ENCODE measurements at places on chromosomes 12 and 14.

DNA sequence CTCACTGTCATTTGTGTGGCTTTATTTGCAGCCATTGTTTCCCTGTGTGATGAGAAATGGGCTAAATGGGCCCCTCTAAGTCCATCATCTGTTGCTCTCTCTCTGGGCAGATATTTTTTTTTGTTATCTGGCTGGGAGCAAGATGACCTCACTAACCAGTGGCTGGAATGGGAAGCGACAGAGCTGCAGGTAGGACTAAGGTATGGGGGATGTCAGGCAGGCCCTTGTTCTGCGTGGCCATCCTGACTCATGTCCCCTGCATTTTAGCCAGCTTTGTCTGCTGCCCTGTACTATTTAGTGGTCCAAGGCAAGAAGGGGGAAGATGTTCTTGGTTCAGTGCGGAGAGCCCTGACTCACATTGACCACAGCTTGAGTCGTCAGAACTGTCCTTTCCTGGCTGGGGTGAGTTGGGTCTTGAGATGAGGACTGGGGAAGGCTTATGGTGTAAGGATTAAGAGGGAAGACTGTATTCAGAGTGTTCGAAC is 1.3 kb downstream of the MARS1 start:
- no peak for DNase-seq

GRCh38 chr12:32486158-32486557 is 86.8 kb downstream of the FGD4 start:
- no peak for DNase-seq

DNA sequence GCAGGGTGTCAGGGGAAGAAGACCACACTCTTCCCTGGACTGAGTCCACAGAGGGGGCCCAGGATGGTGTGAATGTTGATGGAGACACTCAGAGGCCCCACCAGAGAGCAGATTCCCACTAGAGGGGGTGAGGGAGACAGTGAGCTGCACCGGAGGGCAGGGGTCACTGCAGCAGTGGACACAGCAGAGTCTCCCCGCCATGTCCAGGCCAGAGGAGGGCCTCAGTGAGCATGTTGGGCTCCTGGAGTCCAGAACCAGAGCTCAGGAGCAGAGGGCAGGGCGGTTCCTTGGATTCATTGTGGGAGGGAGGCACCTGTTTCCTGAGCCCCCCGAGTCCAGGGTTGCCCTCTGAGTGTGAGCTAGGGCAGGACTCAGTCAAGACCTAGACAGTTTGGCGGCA is 1.8 kb upstream of the KRT82 start:
- DNase-seq, result no peak

DNA sequence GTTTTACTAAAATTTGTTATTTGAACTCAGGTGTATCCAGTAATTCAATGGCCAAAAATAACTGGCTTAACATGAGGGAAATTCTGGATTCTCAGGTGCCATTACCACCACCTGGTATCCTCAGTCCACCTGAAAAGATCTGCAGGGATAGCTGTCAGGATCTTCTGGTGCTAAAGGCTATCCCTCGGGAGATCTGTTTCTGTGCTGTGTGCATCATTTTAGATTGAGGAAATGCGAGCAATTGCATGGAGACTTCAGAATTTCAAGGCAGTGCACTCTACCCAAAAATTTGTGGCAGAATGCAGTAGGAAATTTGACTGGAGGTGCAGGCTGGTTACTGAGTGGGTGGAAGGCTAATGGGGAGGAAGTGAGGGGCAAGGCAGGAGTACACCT is 26.4 kb downstream of the ZCCHC8 start:
- no peak for DNase-seq

GRCh38 chr14:99475179-99475578 is 5.5 kb downstream of the SETD3 start:
- no peak for DNase-seq

DNA sequence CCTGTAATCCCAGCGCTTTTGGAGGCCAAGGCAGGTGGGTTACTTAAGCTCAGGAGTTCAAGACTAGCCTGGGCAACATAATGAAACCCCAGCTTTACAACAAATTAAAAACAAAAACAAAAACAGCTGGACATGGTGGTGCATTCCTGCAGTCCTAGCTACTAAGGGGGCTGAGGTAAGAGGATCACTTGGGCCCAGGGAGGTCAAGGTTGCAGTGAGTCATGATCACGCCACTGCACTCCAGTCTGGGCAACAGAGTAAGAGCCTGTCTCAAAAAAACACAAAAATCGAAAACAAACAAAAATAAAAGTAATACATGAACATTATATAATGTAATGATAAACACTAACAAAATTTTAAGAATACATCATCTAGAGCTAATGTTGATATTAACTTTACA is 46.2 kb upstream of the GRIP1 start:
- DNase-seq, result no peak

GRCh38 chr12:28998662-28999120 is 150.4 kb upstream of the FAR2 start:
- peak; percentile 2 for DNase-seq

GRCh38 chr14:63431466-63431865 is 111.7 kb downstream of the PPP2R5E start:
- no peak for DNase-seq

- no peak for DNase-seq
Measured at GRCh38 chr12:48910196-48910595, 15.1 kb downstream of the FKBP11 start.

DNA sequence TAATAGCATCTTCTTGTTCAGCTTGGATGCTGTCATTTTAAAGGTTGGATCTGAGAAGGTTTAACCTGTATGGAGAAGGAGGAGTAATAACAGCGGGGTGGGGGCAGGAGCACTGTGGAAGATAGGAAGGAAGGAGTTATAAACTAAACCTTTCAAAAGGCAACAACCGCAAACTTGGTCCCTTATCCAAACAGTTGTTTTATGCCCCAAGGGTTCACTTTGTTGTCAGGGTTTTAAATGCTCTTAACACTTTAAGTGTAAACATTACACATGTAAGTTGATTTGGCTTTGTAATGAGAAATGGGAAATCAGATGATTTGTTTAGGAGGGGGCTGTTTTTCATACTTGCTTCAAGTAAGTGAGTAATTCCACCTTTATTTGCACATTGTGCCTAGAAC is 3.0 kb downstream of the NPAS3 start:
- DNase-seq, result no peak

Data from common myeloid progenitor, CD34-positive (primary cell).